Left lung (tissue), 14 donors: ENCODE measurements at places on chromosomes 3 and 15. TPM values are rescaled to one million over a fixed set of nuclear protein-coding genes. Genes with fewer than 3 reads are reported as not detected.

Gene ITIH1
- not detected for total RNA-seq

- no peak overlapping the region for H3K27ac ChIP-seq
- H3K27me3 ChIP-seq, result no peaks in the 10 kb centered on the region
- DNase-seq, result no peak
- no peaks in the 10 kb centered on the region for H3K36me3 ChIP-seq
- H3K4me1 ChIP-seq, result no peaks in the 10 kb centered on the region
These were observed 18.1 kb downstream of the FAM81A start for GRCh38 chr15:59456114-59456513.

DNA sequence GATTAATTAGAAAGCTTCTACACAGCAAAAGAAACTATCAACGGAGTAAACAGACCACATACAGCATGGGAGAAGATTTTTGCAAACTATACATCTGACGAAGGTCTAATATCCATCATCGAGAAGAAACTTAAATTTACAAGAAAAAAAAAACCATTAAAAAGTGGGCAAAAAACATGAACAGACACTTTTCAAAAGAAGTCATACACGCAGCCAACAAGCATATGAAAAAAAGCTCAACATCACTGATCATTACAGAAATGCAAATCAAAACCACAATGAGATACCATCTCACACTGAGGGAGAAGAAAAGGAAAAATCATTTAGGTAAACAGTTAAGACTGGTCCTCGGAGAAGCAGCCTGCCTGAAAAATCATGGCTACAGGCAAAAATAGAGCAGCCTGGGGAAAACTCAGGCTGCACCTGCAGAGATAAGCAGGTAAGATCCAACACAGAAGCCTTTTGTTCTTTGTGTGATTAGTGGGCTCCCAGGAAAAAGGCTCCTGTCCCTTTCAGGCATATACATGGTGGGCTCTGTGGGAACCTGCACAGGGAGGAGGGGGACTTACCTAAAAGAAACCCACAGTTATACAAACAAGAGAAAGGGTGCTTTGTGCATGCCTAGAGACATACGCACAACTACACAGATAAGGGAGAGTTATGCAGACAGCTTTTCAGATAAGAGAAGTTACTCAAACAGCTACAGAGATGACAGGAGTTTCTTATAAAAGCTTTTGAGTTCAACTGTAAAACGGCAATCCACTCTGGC, 49.3 kb downstream of the C3orf70 start:
- no peak for DNase-seq
- no peaks in the 10 kb centered on the region for H3K4me1 ChIP-seq
- H3K4me3 ChIP-seq, result no peak overlapping the region
- H3K36me3 ChIP-seq, result no peaks in the 10 kb centered on the region
- no peak overlapping the region for H3K27ac ChIP-seq

DNA sequence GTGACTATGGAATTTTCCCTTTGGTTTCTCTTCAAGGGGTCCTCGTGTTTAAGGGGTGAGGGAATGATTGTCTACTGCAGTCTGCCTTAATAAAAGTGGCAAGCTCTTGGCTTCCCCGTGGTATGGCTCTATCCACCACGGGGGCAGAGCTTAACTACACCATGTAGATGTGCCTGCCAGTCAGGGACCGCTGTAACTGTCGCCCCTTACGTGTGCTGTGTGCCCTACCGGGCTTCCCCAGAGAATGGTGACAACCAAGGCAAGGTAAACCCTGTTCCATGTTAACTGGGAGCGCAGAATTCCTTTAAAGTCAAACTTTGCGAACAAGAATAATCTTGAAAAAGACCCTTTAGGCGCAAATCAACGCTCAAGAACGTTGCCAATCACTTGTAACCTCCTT, 966 bp upstream of the C3orf80 start:
- H3K27ac ChIP-seq, result no peak overlapping the region
- H3K4me3 ChIP-seq, result no peak overlapping the region
- DNase-seq, result peak; percentile 7
- peaks cover 34% of the 10 kb centered on the region for H3K27me3 ChIP-seq
- H3K4me1 ChIP-seq, result peaks cover 15% of the 10 kb centered on the region

DNA sequence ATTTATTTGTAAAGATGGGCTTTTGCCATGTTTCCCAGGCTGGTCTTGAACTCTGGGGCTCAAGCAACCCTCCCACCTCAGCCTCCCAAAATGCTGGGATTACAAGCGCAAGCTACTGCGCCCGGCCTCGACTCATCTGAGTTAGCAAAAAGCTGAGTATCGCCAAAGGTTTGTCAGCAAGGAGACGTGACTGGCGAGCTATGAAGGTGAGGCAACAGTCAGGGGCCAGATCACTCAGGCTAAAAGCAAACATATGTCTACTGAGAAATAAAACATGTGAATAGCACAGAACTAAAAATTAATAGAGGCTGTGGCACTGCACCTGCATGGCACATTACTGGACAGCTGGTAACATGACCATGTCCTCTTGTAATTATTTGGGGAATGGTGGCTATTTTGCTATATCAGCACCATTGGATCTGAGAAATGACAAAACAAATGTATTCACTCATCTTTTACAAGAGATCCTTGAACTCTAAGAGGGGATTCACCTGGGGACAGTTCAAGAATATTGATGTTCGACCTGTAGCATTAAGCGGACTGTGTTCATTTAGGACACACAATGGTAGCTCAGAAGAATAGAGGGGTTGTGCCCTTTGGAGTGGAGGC, 10.0 kb upstream of the SLC25A26 start:
- H3K27ac ChIP-seq, result no peak overlapping the region
- no peaks in the 10 kb centered on the region for H3K36me3 ChIP-seq
- DNase-seq, result no peak
- H3K4me3 ChIP-seq, result no peak overlapping the region
- no peaks in the 10 kb centered on the region for H3K4me1 ChIP-seq
- H3K27me3 ChIP-seq, result no peaks in the 10 kb centered on the region

Gene SCN11A
- total RNA-seq, result 0.13 TPM

Gene TLE3
- total RNA-seq, result 48.2 TPM

Gene IL12A
- 0.81 TPM for total RNA-seq

Gene DUOXA1
- 135 TPM for total RNA-seq

Gene SPATA12
- total RNA-seq, result 0.17 TPM

Gene GOLGA6B
- total RNA-seq, result not detected

DNA sequence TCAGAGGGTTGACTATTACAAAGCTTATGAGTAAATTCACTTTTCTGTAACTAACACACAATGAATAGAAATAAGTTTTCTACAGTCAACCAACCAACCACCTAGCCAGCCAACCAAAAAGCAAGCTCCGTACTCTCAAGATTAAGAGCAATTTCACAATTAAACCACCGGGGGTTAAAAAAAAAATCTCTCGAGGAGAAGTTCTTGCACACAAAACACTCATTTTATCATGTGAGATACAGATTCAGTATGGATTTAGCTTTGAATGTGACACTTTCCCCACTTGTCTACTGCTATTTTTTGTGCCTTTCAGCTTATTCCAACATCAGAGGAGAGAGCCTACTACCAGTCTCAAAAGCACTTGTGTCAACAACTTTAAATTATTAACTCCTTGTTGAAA, 135.3 kb downstream of the SV2B start:
- H3K4me3 ChIP-seq, result no peak overlapping the region
- no peaks in the 10 kb centered on the region for H3K27me3 ChIP-seq
- no peak overlapping the region for H3K27ac ChIP-seq
- H3K4me1 ChIP-seq, result no peaks in the 10 kb centered on the region
- H3K36me3 ChIP-seq, result no peaks in the 10 kb centered on the region

Gene ACKR4
- total RNA-seq, result 6.9 TPM

DNA sequence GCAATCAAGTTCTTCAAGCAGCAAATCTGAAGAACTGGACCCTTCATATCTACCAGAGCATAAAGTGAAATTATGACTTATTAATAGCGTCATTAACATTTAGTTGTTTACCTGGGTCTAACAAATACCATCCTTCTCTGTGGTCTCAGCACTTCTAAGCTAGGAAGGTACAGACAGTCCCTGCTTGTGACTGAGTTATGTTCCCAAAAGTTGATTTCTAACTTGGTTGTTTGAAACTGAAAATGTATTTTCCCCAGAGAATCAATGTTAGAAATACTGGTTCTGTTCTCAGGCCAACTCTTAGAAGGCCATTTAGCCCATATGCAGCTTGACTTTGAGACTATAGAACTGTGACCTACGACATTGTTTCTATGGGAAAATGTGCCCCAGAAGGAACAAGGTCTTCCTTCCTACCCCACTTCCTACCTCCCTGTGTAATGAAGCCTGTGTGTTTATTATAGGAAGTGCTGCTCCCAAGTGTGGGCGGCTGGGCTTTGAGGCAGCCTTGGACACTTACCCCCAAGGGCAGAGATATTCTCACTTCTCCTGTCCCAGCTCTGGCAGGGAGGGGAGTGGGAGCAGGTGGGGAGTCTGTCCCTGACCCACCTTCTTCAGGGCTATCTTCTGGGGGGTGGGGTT, 12.2 kb upstream of the MAPK6 start:
- no peak overlapping the region for H3K4me3 ChIP-seq
- H3K27ac ChIP-seq, result no peak overlapping the region
- H3K36me3 ChIP-seq, result no peaks in the 10 kb centered on the region
- no peak for DNase-seq
